ENCODE measurements at places on chromosomes 5 and 9.

DNA sequence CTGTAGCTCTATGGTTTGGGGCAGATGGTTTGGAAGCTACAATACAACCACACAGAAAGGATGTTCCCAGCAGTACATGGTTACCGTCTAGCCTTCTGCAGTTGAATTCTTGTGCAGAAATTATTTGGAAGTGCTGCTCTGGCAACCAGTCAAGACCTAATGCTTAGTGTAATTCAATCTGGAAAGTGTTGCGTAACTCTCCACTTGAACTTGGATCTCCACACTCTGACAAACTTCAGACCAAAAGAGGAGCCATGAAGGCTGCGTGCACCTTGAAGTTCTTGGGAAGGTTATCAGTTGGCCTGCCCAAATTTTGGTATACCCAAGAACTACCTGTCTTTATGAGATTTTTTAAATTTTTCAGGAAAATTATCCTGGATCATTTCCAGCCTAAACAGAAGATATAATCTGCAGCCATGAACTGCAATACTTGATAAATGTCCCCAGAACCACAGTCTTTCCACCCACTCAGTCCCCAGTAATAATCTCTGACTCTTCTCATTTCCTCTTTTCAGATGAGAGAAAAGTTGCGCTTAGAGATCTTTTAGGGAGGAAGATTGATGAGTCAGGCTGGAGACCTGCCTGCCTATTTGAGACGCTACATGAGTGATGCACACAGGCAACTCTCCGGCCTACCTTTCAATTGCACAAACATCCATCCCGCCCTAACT is 159.9 kb downstream of the FANCC start:
- DNase-seq = no peak

DNA sequence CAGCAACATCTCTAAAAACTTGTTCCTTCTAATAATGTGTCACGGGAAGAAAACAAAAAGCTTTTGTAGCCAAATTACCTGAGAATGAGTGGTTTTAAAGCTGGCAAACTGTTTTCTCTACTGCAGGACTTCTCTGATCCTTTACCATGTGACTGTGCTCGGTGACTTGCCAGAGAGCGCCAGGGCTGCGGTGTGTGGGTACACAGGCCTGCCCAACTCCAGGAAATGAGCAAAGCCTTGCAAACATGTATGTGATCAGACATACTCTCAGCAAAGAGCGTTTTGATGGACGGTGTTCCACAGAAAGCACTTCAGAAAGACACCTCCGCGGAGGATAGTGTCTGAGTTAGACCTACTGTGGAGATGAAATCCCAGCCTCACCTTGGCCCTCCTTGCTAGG is 157.3 kb downstream of the SPOCK1 start:
- no peak for DNase-seq

DNA sequence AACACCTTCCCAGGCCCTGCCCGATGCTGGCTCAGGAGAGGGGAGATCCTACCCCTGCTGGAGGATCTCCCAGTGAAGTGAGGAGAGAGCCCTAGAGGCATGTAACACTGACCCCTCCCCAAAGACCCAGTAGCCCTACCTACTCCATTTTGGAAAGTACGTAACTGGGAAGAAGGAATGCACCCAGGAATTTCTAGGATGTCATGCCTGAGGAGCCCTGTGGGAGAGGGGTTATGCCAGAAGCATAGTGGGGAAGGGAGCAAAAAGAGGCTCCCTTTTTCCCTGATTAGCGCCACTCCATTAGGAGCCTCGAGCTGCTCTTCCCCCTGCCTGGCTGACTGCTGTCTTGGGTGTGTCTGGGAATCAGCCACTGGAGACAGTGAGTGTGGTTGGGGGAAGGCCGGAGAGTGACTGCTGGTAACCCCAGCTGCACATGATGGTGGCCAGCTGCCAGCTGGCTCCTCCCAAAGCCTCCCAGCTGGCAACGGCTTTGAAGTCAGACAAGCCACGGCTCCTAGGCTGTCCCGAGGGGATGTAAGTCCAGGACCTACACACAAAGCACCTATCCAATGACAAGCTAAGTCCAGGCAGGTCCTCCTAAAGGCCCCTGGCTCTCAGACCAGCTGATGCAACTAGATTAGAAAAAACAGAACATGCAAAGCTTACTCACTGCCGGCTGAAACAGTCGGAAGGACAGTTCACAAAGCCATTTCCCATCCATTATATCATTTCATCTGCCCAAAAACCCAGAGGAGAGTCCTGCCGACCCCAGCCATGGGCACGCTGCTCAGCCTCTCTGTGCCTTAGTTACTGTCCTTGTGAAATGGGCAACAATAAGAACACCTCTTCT is 136.5 kb upstream of the ABCA1 start:
- DNase-seq = no peak

DNA sequence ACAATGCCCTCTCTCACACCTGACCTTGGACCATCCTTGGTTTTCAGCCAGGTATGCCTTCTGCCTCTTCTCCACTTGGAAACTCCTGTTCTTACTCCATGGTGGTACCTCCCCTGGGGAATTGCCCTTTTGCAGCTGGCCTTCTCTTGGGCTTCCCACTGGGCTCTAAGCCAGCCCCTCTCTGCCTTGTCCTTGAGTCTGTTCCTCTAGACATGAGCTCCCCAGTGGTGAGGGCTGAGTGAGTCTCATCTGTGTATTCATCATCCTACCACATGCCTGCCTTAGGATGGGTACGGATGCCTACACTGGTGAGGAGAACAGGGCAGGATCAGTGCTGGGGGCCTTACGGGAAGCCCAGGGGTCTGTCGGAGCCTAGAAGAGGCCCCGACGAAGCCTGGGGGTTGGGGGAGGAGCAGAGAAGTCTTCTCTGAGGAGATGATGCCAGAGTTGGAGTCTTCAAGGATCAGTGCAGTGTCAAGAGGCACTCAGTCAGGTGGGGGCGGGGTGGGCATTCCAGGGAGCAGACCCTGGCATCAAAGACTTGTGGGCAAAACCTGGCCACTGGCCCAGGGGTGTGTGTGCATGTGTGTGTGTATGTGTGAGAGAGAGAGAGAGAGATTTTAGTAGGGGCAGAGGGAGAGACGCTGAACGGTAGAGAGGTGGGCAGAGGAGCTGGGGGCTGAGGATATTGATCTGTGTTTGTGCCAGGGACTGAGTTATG is 5.2 kb upstream of the CRB2 start:
- DNase-seq = no peak

DNA sequence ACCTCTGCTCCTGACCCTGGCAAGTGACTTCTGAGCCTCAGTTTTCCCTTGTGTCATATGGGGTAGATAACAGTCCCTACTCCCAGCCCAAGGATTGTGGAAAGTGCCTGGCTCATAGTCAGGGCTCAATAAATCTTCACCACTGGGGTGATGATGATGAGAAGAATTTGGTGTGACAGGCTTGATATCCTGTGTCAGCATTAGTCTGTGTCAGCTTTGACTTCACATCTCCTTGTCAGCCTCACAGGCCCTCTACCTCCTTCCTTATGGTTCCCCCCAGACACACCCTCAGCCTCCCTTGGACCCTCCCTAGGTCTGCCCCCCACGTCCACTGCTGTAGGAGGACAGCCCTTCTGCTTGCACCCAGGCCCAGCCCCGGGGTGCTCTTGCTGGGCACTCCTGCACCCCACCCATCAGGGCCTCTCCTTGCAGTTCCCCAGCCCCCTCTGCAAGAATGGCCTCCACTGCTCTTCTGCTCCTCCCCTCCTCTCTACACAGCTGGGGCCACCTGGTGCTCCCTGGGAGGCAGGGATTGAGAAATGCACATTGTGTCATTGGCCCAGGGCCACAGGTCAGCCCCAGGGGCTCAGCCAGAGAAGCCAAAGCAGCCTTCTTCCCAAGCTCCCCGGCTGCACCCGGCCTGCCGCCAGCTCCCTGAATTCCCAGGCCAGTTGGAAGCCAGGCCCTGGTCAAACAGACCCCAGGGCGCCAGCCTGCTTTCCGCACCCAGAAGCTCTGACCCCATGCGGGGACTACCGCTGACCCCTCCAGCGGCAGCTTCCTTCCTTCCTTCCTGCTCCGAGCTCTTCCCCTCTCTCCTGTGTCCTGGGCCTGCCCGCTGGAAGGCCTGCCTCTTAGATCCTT is 7.7 kb downstream of the FGFR4 start:
- DNase-seq = no peak

DNA sequence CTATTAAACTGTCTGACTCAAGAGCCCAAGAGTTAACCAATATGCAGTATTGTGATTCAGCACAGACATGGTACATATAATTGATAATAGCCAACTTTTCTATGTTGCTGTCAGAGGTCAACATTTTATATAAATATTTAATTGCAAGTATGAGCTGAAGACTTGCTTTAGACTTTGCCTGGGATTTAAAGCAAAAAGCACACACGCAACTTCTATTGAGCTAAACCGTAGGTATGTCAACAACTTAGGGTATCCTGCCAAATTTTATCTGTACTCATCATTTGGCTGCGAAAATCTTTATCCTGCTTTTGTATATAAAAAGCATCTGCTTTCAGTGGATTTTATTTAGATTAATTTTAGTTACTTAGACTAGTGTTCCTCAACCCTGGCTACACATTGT is 27.4 kb downstream of the UHRF2 start:
- no peak for DNase-seq

GRCh38 chr5:143019157-143019556 is 249.0 kb downstream of the ARHGAP26 start:
- DNase-seq = no peak

DNA sequence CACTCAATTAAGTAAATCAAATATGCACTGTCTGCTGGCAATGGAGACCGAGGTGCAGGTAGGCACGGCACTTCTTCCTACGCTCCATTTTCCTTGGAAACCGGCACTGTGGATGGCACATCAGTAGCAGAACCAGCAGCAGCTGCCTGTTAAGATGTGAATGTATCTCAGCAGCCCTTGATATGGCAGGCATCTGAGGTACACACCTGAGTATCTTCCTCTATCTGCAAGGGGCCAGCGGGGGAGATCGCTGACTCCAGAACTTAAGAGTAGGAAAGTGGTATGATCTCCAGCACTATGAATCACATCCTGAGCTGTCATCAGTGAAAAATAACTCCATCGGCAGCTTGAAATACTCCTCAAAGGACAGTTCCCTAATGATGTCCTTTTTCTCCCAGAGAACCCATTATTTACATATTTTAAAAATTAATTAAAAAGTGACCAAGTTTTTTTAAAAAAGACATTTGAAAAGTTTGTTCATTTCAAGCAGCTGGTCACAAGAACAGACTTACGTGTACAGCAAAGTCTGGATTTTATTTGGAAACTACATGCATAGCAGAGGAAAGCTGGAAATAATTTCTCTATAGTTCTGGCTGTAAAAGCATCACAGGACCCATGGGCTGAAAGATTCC is 97.1 kb downstream of the ADAMTS12 start:
- no peak for DNase-seq

- DNase-seq = no peak
Measured at GRCh38 chr9:792331-793260, 48.9 kb upstream of the DMRT1 start.

GRCh38 chr5:102223542-102224477 is 72.3 kb downstream of the SLCO4C1 start:
- DNase-seq = no peak

GRCh38 chr5:16616536-16617273 is at the start of gene RETREG1:
TSS of gene RETREG1 (minus strand) at chr5:16616997. CDS start at chr5:16616971, 26 bp downstream.
- peak; percentile 57 for DNase-seq

GRCh38 chr5:179211631-179212030 is 133.6 kb downstream of the ADAMTS2 start:
- no peak for DNase-seq

- no peak for DNase-seq
Measured at GRCh38 chr5:1244976-1245375, 19.8 kb downstream of the SLC6A18 start.

GRCh38 chr5:601771-602465 is 10.2 kb upstream of the CEP72 start:
- DNase-seq = no peak

DNA sequence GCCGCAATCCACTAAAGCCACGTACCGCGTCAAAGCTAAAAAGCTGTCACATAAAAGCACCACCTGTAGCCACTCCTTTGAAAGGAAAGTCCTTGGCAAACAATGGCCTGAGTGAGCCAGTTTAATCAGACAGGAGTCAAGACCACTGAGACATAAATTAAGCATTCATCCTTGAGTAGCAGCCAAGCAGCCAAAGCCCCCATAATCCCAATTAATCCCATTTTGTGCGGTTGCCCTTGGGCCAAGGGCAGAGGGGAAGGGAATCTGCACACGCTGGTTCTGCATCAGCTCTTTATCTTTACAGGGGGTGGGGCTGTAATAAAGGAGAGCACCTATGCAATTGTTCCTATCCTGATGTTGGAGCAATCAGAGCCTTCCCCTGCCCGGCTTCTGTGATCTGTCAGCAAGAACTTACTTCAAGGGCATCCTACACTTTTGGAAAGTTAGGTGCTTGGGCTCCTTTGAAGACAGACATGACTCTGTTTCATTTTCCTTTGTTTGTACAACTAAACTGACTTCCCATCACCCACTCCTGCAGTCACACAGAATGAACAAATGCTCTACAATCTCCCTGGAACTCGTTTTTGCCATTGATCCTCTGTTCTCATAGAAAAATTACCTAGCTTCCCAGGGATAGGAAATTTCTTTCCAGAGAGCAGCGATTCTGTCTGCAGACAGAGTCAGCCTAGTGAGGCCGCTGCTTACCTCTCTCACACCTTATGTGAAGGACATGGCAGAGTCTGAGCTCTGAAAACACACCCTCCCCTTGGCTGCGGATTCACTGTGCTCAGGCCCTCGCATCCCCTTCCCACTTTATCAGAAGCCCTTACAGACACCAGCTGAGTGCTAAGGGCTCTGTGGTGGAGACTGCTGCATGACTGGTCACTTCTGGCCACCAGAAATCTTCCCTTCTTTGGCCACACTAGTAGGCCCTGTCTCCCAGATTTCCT is 116.2 kb upstream of the TBCA start:
- no peak for DNase-seq

DNA sequence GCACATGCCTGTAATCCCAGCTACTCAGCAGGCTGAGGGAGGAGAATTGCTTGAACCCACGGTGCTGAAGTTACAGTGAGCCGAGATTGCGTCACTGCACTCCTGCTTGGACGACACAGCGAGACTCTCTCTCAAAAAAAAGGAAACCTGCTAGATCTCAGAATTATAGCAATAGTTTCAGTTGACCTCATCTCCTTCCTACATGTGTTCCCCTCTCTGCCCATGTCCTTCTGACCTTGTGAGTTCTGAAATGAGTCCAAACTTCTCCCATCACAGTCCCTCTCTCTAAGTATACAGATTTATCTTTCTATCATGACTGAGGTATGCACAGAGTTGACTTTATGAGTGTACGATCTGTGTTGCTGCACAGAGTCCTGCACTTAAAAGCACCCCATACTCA is 44.6 kb upstream of the SHOC1 start:
- no peak for DNase-seq

GRCh38 chr9:131279863-131280570 is 3.7 kb upstream of the FAM78A start:
- no peak for DNase-seq

- DNase-seq = no peak
Measured at GRCh38 chr5:163342306-163342705, 95.1 kb upstream of the CCNG1 start.

- DNase-seq = no peak
Measured at GRCh38 chr9:95764533-95765319, 110.8 kb upstream of the ERCC6L2 start.
